NCI-H2081 (cell line): ENCODE measurements at places on chromosomes 2 and 18.

- DNase-seq = no peak
Measured at GRCh38 chr2:8867363-8867762, 29.9 kb upstream of the KIDINS220 start.

GRCh38 chr2:28169492-28169891 is 223.2 kb upstream of the FOSL2 start:
- no peak for DNase-seq

GRCh38 chr2:102229141-102229769 is 42.4 kb downstream of the IL1RL2 start:
- DNase-seq = no peak

DNA sequence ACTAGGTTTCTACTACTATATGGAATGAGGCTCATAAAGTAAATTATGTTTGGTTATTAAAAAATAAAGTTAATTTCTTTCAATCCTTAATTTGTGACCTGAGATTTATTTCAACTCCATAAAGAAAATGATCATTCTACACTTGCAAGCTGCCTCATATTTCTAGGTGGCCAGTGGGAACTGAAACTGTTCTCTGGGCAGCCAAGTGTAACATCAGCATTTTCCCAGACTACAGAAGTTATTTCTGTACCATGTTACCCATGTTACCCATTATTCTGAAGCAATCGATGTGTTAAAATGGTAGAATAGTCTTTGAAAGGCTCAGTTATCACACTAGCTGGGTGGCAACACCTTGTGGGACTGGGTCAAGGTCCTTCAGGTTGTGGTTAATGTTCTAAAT is 139.3 kb upstream of the FBXO11 start:
- DNase-seq = no peak

DNA sequence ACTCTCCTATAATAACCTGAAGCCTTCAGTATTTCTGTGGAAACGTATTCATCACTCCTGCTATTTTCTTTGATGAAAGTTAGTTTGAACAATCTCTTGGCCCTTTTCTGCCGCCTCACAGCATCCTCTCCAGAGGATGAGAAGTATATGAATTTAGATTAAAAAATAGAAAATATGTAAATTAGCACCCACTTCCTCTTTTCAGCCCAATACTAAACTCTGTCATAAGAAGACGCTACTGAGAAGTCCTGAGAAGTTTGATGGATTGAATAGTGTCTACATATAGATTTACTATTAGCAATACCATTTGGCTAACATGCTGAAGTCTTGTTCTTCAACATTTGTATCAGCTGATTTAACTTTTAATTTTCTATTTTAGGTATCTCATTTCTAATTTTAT is 526.4 kb upstream of the SPHKAP start:
- DNase-seq = no peak

- DNase-seq = no peak
Measured at GRCh38 chr2:45533771-45534170, 77.3 kb downstream of the SRBD1 start.
